RPMI8226 (cell line): ENCODE measurements at places on chromosomes 7 and 10.

GRCh38 chr10:12829831-12830390 is 171.6 kb downstream of the CCDC3 start:
- no peak for DNase-seq

- DNase-seq: peak; percentile 100
These were observed 3.2 kb upstream of the CLDN4 start for GRCh38 chr7:73827567-73828106.

DNA sequence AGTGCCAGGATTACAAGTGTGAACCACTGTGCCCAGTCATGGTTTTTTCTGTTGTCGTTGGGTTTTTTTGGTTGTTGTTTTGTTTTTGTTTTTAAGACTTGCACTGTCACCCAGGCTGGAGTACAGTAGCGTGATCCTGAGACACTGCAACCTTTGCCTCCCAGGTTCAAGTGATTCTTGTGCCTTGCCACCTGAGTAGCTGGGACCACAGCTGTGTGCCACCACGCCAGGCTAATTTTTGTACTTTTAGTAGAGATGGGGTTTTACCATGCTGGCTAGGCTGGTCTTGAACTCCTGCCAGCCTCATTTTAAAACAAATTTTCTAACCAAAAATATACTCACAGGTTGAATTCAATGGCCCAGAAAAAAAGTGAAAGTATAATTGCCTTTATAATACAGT is 174.1 kb downstream of the AHR start:
- no peak for DNase-seq

DNA sequence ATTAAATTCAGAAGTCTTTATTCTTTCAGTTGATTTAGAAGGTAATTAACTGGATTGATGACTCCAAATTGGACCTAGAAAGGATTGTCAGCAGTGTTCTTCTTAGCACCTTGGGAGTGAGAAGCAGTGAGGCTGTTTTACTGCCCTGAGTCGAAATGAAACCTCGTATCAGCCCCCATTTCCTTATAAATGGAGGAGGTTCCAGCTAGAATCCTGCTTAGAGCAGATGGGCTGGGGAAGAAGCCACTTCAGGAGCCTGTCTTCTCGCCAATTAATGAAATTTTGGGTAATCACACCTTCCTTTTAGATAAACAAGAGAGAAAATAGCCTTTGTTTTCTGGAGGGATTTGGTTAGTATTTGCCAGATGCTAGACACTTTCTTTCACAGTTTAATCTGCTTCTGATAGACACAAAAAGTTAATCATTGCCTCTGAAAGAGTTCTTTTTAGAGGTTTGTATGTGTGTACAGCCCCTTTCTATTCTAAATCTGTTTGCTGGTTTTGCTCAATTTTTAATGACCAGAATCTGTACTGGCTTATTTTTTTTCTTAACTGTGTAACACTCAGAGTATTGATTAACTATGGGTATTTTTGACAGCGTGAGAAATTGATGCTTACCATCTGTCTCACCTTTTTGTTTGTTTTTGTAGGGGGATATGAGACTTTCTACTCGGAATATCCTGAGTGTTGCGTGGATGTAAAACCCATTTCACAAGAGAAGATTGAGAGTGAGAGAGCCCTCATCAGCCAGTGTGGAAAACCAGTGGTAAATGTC is 4.6 kb downstream of the DUSP5 start:
- no peak for DNase-seq

- DNase-seq: no peak
These were observed 5.5 kb upstream of the PAPSS2 start for GRCh38 chr10:87654212-87654611.

DNA sequence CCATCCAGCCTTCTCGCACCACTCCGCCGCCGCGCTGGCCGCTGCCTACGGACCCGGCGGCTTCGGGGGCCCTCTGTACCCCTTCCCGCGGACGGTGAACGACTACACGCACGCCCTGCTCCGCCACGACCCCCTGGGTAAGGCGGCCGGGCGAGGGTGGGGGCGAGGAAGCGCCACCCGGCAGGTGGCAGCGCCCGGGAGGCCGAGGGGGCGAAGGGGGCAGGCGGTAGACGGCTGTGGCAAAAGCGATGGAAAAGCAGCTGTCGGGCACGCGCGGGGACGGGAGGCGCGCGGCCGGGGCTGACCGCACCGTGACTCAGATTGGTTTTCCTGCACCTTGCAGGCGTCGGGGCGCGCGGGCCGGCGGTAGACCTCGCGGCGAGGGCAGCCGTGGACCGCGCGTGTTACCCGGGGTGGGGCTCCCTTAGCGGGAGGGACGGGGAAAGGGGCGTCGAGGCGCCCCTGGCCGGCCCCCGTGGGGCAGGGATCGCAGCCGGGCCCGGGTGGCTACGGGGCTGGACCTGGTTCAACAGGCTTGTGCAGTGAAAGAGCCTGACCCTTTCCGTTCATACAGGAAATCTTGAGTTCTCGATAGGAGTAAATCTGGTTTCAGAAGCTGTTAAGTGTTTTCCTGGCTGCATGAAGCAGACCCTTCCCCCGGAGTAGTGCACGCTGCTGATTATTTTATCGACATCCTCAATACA is 608 bp downstream of the HHEX start:
- no peak for DNase-seq

- peak; percentile 5 for DNase-seq
These were observed 23.4 kb upstream of the ARHGAP12 start for GRCh38 chr10:31952066-31952465.

DNA sequence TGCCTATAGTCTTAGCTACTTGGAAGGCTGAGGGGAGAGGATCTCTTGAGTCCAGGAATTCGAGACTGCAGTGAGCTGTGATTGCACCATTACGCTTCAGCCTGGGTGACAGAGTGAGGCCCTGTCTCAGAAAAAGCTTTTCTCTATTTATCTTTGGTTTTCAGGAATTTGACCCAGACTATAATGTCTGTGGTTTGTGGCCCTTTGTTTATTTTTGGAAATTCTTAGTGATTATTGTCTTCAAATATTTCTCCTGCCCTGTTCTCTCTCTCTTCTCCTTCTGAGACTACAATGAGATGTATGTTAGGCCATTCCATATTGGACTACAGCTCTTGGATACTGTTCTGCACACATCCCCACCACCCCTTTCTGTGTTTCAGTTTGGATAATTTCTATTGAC is 4.7 kb downstream of the MUC12 start:
- DNase-seq: no peak
